NCI-H510A treated with DMSO at 0.1 percent for 48 hours (cell line): ENCODE measurements at places on chromosomes 2 and 18.

- DNase-seq = no peak
These were observed 204.4 kb downstream of the CCDC102B start for GRCh38 chr18:69002233-69002632.

- DNase-seq = no peak
These were observed 751 bp downstream of the IL18R1 start for GRCh38 chr2:102356381-102356712.

DNA sequence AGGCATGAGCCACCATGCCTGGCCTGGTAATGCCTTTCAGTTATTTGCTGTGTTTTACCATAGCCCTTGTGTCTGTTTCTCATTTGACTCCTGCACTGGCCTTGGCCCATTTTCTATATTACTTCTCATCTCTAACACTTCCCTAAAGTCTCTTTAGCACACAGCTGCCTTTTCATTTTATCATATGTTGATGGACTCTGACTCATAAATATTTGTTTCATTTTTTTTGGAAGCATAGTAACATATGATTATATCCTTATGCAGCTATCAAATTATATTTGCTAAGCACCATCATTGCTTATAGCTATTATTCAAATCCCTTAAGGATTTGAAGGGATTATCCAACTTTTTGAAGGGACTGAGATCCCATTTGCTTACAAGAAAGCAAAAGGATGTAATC, 320.3 kb downstream of the GPD2 start:
- DNase-seq = no peak

DNA sequence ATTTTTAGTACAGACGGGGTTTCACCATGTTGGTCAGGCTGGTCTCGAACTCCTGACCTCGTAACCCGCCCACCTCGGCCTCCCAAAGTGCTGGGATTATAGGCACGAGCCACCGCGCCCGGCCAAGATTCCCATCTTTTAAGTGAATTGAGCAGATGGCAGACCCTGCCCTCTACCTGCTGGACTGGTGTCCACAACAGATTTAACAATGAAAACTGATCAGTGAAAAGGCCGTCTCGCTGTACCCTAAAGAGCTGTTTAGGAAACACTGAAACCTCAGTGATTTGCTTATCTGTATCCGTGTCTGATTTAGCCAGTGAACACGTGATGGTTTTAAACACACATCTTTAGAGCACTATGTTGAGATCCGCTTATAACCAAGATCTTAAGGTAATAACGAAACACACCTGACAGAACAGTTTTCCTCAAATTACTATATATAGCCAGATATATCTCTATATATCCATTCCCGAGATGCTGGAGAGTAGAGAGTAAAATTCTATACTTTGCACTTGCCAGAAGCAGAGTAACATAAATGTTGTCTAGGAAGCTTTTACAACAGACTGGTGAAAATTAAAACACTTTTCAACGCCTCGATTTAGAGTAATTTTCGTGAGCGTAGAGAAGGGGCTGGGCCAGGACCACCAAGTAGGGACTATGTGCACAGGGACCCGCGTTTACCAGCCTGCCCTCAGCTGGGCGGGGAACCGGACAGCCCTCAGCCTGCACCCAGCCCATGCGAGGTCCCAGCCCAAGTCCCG, 594 bp downstream of the FAM161A start:
- peak; percentile 73 for DNase-seq

- no peak for DNase-seq
These were observed 37.7 kb downstream of the PSD4 start for GRCh38 chr2:113211226-113212105.

- DNase-seq = no peak
These were observed 12.4 kb downstream of the RALB start for GRCh38 chr2:120265006-120265405.

GRCh38 chr18:37394610-37394965, 171.0 kb downstream of the CELF4 start:
- DNase-seq = no peak

DNA sequence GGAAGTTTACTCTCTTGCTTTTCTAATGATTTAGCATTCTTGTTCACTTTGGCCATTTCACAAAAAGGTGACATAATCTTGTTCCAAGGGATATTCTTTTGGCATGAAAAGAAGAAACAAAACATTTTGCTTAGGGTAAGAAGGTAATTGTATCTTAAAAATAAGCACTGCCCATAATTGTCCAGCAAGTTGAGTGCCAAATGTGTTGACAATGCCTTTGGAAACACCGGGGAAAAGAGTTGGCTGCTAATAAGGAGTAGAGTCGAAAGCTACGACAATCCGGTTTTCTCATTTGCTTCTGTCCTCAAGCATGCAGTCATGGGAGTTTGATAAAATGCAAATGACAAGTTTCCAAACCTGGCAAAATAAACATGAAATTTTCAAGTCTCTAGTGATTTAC, 27.3 kb downstream of the ITGAV start:
- no peak for DNase-seq

- no peak for DNase-seq
These were observed 284.3 kb downstream of the NUP35 start for GRCh38 chr2:183408562-183408961.

DNA sequence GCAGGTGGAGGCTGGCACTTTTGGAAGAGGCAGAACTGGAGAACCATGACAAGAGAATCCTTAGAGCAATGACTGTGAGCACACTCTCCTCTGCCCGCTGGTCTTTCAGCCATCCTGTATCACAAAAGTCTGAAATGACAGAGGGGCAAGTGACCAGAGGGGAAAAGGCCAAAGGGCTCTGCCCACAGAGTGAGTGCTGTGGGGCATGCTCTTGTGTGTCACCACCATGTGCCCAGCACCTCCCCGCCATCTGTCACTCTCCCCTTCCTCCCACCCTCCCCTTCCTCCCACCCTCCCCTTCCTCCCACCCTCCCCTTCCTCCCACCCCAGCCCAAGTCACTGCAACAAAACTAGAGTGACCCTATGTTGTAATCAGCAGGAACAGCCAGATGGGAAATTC, 31.9 kb downstream of the DAW1 start:
- no peak for DNase-seq

- no peak for DNase-seq
These were observed 165.2 kb downstream of the RAPGEF4 start for GRCh38 chr2:172900871-172901270.

- DNase-seq = no peak
These were observed 80.5 kb upstream of the ITPRID2 start for GRCh38 chr2:181810823-181811695.

DNA sequence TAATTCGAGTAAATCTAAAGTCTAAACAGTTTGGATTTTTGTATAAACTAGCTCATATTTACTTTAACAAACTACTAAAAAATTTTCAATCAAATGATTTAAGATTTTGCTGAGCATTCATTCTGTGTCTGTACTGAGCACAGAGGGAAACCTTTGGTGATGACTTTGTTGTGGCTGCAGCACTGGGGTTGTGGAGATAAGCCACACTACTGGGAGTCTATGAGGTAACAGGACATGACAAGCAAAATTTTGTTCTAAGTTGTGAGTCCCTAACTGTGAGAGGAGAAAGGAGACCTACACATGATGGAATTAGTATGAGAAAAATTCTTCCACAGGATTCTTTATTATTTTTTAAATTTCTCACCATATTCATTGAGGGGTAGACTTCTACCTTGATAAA, 933.7 kb upstream of the LRATD1 start:
- no peak for DNase-seq

DNA sequence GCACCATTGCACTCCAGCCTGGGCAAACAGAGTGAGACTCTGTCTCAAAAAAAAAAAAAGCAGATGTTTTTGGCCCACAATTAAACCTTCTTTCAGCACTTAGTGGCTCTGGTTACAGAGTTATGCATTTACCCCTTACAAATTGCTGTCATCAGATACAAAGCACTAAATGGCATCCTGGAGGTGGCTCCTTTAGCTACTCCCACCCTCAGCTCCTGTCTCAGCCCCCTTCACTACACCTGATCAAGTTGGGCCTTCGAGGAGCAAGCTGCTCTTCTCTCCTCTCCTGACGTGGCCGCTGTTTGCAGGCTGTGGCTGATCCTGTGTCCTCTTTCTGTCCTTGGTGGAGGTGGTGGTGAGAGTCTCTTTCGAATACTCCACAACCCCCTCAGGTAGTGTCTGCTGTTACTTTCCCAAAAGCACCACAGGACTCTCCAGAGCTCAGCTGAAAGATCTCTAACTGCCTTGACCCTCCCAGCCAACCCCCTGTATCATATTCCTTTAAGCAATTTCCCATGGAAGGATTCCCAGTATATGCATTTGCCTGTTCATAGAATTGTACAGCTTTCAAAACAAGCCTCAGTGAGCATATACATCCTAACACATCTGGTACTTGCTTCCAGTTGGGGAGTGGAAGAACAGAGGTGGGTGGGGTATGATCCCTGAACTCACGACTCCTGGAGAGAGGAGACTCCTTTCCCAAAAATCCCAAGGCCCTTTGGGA, 285.9 kb downstream of the CLIP4 start:
- DNase-seq = no peak

GRCh38 chr2:33498291-33498956, 22.0 kb downstream of the RASGRP3 start:
- no peak for DNase-seq

DNA sequence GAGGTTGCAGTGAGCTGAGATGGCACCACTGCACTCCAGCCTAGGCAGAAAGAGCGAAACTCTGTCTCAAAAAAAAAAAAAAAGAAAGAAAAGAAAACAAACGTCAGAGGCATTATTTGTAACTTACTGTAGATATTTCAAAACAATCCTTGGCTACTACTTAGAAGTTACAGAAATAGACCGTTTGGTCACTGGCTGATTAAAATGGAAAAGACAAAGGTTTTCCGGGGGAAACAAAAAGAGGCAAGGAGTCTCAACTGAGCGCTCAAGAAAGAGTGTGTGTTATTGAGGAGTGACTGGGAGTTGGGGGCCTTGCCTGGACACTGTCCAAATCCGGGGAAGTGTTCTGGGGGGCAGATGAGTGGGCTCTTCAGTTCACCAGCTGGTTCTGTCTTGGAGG, 47.6 kb downstream of the TEX44 start:
- no peak for DNase-seq

DNA sequence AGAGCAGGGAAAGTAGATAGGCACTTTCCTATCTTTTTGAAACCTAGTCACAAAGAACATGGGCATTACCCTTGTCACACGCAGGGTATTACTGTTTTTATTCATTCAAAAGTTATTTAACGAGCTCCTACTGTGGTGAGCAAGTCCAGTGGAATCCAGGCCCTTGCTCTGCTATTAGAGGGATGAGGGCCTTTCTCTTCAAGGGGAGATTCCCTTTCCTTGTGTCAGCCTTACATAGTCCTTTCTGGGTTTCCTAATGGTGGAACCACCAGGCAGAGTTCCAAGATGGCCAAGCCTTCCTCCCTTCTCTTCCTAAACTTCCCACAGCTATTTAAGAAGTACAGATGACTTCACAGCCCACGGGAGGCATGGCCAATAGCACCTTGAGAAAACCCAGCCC, 64.6 kb downstream of the SPTBN1 start:
- DNase-seq = no peak

DNA sequence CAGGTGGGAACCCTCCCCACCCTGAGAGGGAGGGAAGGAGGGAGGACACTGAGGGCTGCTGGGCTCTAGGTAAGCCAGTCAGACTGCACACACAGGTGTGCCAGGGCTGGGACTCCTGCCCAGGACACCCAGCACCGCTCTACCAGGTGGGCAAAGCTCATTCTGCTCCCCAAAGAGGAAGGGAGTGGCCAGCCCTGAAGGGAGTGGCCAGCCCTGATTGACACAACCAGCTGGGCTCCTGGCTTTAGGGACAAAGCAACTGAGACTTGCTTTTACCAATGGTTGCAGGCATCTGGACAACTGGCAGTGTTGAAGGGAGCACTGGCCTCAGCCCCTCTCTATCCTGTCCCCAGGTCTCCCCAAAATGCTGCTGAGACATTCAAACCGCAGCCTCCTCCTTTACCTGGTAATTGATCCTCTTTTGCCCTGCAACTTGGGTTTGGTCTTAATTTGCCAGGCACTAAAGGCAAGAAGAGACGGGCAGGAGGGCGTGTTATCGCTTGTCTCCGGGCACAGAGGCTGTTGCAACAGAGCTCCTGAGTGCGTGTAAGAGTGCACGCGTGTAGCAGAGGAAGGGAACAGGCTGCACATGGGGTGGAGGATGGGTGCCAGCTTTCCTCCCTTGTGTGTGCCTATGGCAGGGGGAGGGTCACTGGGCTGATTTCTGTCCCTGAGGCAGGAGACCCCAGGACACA, 14.5 kb upstream of the FOSL2 start:
- no peak for DNase-seq

- no peak for DNase-seq
These were observed 164.1 kb upstream of the ZSWIM2 start for GRCh38 chr2:187013058-187013457.
